ENCODE measurements at places on chromosomes 7 and 10.

- DNase-seq: no peak
These were observed 579 bp downstream of the IDI1 start for GRCh38 chr10:1048349-1048731.

DNA sequence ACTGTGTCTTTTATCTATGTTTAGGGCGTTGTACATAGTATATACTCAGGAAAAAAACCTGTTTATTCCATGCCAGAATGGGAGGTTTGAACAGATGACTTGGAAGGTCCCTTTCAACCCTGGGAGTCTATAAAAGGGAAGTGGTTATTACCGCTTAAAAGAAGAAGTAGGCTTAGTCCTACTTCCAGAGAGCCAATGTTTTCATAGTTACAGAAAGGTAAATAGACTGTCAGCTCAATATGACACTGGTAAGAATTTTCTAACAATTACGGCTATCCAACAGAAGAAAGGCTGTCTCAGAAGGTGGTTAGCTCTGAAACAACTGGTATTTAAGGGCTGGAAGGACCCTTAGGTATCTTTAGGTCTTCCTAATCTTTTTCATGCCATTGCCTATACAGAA lies 1.1 kb upstream of the TFAM start:
- no peak for DNase-seq

DNA sequence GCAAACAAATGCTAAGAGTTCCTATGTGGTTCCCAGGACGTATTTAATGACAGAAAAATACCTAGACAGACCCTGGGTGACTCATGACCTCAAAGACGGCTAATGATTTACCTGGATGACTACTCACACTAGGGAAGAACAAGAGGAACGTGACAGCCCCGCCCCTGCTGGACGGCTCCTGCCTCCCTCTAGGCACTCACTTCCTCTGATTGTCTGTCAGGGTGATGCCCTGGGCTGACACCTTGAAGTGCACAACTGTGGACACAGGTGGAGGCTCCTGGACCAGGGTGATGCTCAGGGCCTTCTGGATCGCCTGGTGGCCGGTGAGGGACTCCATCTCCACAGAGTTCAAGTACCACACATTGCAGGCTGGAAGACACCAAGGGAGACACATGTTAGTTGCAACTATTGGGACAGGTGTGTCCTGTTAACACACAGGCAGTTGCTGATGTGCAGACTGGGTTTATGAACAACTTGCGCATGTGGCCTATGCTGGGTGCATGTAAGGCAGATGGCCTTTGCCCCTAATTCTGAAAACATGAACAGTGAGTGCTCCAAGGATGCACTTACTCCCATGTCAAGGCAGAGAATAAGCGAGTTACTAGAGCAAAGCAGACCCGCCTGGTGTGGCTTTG lies 298.3 kb downstream of the TNS3 start:
- DNase-seq: no peak

DNA sequence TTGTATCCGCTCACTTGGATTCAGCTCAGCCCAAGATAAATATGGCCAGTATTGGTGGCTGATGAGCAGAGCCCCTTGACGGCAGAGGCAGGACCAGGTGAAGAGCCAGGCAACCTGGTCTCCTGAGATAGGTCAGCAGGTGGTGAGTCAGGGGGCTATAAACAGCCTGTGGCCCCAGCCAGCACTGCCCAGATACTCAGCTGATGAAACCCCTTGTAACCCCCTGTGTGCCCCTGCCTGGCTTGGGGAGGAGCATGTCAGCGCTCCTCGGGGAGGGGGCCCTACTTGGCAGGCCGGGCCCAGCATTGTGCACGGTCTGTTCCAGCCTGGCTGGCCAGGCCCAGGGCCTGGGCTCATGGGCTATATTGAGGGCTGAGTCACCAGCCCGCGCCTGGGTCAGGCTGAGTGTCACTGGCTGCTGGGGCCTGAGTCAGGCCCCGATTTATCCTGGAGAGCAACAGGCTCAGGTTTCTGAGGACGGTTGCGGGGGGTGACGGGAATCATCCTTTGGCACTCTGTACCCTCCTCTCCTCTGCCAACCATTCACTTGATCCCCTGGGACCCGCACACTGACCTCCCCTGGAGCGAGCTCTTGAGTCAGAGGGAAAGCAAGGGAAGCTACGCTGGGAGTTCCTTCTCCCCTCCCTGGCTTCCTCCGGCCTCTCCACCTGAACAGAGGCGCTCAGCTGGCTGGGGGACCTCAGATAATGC lies 2.8 kb upstream of the FLNC start:
- DNase-seq: peak; percentile 85

DNA sequence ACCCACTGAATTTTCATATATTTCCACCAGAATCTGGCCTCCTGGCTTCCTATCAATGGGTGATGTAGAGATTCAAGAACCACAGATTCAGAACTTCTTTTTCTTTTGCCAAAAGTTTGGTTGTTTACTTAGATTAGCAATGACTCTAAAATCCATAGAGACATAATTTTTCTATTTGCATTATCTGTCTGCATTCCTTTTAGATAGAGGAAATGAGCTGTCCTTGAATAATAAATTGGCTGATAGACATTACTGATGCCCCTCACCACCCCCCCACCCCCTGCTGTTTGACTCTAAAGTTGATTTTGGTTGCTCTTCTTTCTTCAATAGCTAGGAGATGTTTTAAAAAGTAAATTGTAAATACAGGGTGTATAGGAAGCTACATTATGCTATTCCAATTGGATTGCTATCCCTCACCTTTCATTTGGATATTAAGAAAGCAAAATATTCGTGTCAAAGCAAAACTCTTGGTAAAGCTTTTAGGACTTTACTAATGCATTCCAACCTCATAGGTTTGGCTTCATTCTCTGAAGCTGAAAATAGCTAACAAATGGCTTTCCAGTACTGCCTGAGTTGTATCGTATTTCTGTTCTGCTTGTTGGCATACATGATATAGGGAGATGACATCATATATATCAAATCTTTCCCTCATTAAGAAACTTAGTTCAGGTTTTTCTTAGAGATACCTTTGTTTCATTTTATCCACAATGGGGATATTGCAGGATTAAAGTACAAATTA lies 606.0 kb downstream of the ARL4A start:
- DNase-seq: no peak

DNA sequence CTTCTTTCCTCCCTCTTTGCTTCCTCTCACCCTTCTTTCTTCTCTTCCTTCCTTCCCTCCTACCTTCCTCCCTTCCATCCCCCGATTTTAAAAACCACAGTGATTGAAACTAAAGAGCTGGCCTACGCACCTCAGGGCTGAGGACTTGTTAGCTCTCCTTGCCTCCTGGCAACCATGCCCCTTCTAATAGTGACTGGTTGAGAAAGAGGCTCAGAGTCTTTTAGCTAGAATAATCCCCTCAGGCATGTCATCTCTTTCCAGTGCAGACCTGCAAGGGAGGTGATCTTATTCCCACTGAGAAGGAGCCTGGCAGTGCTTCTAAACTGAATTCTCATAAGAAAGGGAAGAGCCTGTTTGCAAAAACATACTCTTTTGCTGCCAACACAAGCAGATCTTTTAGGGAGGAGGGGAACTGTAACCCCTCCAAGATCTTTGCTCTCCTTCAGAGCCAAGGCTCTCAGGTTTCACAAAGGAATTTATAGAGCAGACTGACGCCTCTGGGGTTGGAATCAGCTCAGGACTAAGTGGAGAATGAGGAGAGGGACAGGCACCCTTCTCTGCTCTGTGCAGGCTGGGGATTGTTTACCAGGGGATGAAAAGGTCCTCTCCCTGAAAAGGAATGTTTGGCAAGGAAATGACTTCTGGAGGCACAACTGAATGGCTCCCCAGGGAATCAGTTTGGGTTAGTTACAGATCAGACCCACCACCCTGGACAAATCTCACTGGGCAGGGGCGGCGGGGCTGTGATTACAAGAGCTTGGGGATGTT lies 9.4 kb upstream of the ANKRD1 start:
- peak; percentile 95 for DNase-seq

DNA sequence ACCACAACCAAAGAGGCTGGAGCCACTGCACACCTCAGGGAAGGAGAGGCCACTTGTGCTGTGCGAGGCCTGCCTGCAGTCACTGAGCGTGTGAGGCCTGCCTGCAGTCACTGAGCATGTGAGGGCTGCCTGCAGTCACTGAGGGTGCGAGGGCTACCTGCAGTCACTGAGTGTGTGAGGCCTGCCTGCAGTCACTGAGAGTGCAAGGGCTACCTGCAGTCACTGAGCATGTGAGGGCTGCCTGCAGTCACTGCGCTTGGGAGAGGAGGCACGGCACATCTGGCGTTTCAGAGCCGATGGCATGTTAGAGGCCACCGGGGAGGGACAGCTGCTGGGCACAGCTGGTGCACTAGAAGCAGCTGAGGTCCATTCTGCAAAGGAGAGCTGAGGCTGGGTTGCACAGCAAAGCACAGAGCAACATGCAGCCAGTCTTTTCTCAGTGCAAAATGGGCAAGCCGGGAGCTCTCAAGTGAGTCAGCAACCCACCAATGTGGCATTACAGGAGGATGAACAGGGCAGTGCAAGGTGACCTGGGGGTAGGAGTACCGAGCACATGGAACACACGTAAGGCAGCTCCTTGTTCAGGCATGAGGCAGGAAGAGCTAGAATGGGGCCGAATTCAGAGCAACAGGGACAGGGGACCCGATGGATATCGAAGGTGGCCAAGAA lies 540.1 kb downstream of the PTPRN2 start:
- no peak for DNase-seq

GRCh38 chr10:21831986-21832820 lies 171.3 kb downstream of the DNAJC1 start:
- no peak for DNase-seq

DNA sequence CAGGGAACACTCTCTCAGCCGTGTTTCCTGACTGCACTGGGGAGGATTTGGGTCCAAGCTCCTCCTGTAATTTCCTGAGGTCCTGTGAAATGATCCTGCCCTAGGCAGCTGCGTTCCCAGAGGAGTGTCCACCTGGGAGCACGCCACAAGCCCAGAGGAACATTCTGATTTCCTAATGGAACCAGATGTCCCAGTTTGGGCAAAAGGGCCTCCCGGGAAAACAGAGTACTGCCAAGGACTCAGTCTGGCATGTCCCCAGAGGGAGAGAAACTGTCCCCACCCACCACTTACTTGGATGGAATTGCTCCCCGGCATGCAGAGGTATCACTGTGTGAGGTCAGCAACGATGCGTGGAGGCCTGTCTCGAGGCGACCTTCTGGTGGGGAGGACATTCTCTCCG lies 34.5 kb downstream of the ASB13 start:
- no peak for DNase-seq

DNA sequence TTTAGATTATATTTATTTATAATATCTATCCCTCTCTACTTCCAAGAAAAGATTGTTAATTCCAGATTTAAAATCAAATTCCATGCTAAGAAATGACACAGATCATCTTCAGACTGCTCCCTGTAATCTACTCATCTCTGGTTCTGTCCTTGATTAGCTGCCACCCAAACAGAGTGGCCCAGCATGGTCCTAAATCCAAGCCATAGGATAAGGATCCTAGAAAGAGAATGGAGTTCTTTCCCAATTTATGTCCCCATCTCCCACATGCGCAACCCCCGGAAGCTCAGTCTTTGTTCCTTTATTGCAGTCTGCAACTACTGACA lies 23.4 kb upstream of the HDAC9 start:
- no peak for DNase-seq

DNA sequence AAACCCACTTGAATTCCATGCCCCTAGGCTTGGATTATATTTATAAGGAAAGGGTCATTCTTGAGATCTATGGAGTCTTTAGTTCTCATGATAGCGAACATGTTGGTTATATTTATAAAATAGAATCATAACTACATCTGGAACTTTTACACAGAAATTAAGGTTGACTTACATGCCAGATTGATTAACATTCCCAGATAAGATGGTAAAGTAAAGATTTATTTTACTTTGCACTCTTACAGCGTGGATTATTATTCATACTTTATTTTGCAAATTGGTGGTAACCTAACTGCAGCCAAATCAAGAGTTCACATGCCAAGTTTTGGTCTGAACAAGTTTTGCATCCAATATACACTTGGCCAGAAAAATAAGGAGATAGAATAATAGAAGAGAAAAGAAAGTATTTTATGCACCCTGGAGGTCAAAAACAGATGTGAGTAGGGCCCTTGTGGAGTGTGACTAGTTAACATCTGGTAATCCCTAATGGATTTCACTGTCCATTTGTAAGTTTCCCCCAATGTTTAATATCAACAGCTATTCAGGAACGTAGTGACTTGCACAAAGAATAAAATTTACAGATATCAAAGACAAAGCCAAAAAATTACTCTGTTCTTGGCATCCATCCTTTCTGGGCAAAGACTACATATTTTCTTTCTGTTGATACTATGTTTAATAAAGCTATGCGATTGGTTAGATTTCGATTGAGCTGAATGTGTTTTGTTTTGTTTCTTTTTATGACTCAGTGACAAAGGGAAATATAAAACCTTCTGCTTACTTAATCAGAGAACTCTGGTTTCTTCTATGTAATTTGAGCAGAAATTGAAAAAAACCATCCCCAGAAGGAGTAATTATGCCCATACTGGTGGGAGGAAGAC lies 10.1 kb upstream of the TMEM26 start:
- DNase-seq: peak; percentile 47

GRCh38 chr7:127303102-127303501 lies 50.4 kb upstream of the GRM8 start:
- DNase-seq: no peak

DNA sequence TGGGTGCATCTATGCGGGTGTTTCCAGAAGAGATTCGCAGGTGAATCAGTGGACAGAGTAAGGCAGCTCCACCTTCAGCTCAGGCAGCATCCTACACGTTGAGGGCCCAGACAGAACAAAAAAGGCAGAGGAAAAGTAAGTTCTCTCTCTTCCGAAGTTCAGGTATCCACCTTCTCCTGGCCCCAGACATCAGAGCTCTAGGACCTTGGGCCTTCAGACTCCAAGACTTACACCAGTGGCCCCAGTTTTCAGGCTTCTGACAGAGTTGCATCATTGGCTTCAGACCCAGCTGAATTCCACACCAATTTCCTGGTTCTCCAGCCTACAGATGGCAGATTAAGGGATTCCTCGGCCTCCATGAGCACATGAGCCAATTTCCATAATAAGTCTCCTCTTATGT lies 102.2 kb upstream of the GPR26 start:
- no peak for DNase-seq

GRCh38 chr10:105252911-105253310 lies 611.8 kb downstream of the SORCS3 start:
- no peak for DNase-seq

- DNase-seq: no peak
These were observed 222.4 kb upstream of the GNAI1 start for GRCh38 chr7:79912213-79912633.

- DNase-seq: peak; percentile 48
These were observed 11.0 kb downstream of the RASGEF1A start for GRCh38 chr10:43255634-43256431.

DNA sequence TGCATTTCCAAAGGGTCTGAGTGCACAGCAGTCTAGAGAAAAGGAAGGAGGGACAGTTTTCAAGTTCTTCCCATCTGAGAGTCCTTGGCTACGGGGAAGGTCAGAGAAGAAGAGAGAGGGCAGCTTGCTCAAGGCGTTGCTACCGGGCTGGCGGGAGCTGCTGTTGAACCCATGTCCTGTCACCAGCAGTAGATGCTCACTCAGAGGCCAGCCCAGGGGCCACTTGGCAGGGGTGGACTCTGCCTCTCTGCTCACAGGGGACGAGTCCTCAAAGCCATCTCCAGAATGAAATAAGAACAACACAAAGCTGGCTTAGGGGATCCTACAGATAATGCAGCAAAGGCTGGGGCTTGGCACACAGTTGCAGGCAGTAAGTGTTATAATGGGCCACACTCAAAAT lies 231.5 kb downstream of the TNS3 start:
- no peak for DNase-seq
